Liver (tissue), 10 donors: ENCODE measurements at places on chromosomes 2 and 18. TPM values are rescaled to one million over a fixed set of nuclear protein-coding genes. Genes with fewer than 3 reads are reported as not detected.
A peak's percentile ranks its signal among the peaks of the same experiment; 100 is the strongest.

- H3K4me3 ChIP-seq: no peak overlapping the region
- H3K27ac ChIP-seq: no peak overlapping the region
- H3K36me3 ChIP-seq: no peaks in the 10 kb centered on the region
These were observed 60.5 kb downstream of the KLHL29 start for GRCh38 chr2:23445450-23445868.

DNA sequence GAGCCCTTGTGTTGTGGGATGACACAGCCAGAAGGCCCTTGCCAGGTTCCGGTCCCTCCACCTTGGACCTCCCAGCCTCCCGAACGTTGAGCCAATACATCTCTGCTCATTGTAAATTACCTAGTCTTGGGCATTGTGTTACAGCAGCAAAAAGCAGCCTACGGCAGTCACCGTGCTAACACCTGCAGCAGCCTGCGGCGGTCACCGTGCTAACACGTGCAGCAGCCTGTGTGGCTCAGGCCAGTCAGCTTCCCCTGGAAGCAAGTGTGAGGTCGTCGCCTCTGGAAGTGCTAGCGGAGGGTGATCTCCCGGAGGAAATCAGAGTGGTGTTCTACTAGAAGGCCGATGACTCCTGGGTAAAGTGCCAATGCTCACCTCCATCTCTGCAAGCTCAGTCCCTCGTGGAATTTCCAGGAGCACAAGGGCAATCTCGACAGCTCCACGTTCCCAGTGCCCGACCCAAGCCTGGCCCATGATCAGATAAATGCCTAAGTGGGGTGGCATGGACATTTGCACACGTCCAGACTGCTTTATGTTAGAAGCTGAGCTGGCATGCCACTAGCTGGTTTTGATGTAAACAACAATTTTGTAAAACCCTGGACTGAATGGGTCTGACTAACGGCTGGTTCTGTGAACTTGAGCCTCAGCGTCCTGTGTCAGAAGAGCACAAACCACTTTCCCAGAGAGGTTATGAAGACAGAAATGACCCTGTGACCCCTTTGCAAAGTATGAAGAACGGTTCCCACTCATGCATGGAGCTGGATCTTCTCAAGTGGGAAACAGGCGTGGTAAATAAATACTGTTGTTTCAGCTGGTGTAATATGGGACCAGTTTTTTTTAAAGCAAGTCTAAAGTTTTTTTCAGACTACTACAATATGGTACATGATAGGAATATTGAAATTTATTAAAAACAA lies 11.4 kb upstream of the CNDP1 start:
- H3K4me1 ChIP-seq: no peaks in the 10 kb centered on the region
- H3K4me3 ChIP-seq: no peak overlapping the region
- H3K27ac ChIP-seq: no peak overlapping the region
- no peaks in the 10 kb centered on the region for H3K27me3 ChIP-seq

GRCh38 chr18:62950246-62950645 lies 234.9 kb downstream of the PHLPP1 start:
- H3K4me3 ChIP-seq: no peak overlapping the region
- H3K27me3 ChIP-seq: no peaks in the 10 kb centered on the region
- DNase-seq: no peak
- no peaks in the 10 kb centered on the region for H3K4me1 ChIP-seq

- no peak overlapping the region for H3K4me3 ChIP-seq
- H3K27me3 ChIP-seq: no peaks in the 10 kb centered on the region
- H3K27ac ChIP-seq: no peak overlapping the region
- no peak for DNase-seq
- H3K4me1 ChIP-seq: peaks cover 3% of the 10 kb centered on the region
These were observed 170.2 kb downstream of the ZEB2 start for GRCh38 chr2:144349674-144350073.

DNA sequence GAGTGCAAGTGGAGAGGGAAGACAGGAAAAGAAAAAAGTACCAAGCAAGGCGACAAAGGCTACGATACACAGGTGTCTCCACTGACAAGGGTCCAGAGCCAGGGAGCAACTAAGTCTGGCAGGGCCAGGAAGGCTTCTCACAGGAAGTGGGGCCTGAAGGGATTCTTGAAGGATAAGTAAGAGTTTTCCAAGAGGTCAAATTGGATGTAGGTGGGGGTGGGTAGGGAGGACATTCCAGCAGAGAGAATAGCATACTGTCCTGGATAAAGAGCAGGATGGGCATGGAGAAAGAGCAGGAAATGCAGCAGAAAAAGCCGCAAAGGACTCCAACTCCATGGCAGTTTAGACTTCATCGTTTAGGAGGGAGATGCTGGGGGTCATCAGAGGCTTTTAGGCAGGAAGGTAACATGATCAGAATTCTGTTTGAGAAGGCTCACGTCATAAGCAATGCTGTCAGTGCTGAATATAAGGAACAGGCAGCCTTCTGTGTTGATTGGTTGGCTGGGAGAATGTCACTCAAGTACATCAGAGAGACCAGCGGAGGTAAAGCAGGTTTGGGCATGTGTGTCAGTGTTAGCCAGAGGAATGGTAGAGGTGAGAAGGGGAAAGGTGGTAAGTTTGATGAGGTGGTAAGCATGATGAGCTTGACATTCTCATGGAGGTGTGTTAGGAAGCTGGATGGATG lies 35.1 kb downstream of the ARHGAP25 start:
- no peaks in the 10 kb centered on the region for H3K36me3 ChIP-seq
- H3K4me1 ChIP-seq: peaks cover 9% of the 10 kb centered on the region
- H3K27me3 ChIP-seq: no peaks in the 10 kb centered on the region
- peak overlapping the region; percentile 42 for H3K27ac ChIP-seq

DNA sequence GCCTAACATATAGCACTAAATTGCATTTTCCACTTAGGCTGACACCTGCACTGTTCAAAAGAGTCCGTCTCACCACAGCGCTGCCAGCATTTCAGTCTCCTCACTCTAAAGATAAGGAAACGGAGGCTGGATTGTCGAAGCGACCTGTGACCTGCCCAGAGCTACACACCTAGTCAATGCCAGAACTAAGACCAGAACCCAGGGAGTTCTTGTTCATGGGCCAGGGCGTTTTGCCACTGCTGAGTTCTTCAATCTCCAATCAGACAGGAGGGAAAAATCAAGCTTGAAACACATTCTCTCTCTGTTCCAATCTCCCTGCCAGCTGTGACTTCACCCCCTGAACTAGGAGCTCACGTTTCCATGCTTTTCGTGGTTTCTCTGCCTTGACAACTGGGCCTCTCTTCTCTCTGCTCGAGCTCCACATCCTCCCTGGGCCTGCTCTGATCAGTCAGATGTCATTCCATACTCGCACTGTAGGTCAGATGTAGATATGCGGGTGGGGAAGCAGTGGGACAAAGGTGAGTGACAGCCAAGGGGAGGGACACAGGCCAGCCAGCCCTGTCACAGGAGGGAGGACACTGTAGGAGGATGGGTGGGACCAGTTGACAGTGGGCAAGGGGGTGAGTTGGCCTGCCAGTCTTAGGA lies 221.1 kb upstream of the SMAD2 start:
- no peaks in the 10 kb centered on the region for H3K27me3 ChIP-seq
- no peaks in the 10 kb centered on the region for H3K36me3 ChIP-seq
- DNase-seq: no peak
- H3K4me3 ChIP-seq: no peak overlapping the region
- H3K4me1 ChIP-seq: peaks cover 22% of the 10 kb centered on the region
- H3K27ac ChIP-seq: peak overlapping the region; percentile 54

DNA sequence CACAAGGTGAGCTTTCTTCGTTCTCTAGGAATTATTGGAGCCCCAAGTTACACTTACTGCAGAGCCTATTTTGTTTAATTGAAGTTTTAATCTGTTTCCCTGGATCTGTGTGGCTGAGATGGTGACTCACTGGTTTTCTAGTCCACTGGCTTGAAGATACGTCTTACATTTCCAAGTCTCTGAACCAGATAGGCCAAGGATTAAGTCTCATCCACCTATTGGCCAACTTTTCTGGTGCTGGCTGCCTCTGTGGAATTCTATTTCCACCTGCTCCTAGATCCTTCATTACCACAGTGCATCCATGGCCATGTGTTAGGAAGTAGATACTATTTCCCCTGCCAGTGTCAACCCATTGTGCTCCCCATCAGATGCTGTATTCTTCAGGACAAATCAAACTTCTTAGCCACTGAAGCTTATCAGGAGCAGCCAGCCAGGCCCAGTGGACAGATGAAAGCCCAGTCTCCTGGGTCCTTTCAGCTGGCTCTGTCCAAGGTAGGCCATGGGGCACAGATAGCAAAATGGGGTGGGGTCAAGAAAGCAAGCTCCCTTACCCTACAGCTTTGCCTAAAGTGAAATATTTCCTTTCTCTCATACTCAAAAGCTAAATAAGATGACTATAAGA lies 198.8 kb upstream of the TCF4 start:
- no peak overlapping the region for H3K27ac ChIP-seq
- no peaks in the 10 kb centered on the region for H3K27me3 ChIP-seq
- H3K4me1 ChIP-seq: no peaks in the 10 kb centered on the region
- H3K4me3 ChIP-seq: no peak overlapping the region
- H3K36me3 ChIP-seq: no peaks in the 10 kb centered on the region

DNA sequence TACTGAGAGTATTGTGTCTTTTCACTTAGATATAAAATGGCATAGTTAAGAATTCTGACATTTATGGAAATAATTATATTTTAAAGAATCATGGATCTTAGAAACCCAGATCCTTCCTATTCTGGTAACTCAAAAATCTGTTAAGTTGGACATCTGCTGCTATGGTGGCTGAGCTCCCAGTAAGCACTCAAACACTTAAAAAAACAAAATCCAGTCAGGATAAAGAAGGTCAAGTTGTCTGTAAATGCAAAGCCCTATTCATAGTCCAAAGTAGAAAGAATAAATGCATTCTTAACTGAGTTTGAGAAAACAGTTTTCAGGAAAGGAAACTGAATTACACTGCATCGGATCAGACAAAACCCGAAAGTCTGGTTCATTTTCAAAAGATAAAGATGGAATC lies 35.6 kb downstream of the EIF2AK3 start:
- DNase-seq: no peak
- no peak overlapping the region for H3K4me3 ChIP-seq
- H3K27ac ChIP-seq: no peak overlapping the region

DNA sequence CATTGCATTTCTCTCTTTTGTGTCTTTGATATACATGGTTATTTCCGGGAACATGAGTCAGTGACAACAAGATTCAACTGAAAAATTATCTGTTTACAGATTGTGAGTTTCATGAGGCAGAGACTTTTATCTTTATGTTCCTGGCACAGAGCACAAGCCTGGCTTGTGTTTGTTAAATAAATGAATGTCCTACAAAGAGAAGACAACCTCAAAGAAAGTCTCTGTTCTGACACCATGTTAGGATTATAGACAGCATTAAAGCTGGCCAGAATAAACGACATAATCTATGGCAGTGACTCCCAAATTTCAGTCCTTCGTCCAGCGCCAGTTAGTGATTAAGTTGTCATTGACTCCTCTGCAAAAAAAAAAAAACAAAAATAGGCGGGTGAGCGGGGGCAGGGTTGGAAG lies 97.4 kb upstream of the DNAJC10 start:
- no peak overlapping the region for H3K27ac ChIP-seq
- no peaks in the 10 kb centered on the region for H3K27me3 ChIP-seq
- DNase-seq: no peak

GRCh38 chr2:48227617-48228344 lies 302.2 kb upstream of the STON1 start:
- H3K27me3 ChIP-seq: no peaks in the 10 kb centered on the region
- H3K36me3 ChIP-seq: no peaks in the 10 kb centered on the region
- H3K27ac ChIP-seq: no peak overlapping the region
- no peak overlapping the region for H3K4me3 ChIP-seq
- no peak for DNase-seq

DNA sequence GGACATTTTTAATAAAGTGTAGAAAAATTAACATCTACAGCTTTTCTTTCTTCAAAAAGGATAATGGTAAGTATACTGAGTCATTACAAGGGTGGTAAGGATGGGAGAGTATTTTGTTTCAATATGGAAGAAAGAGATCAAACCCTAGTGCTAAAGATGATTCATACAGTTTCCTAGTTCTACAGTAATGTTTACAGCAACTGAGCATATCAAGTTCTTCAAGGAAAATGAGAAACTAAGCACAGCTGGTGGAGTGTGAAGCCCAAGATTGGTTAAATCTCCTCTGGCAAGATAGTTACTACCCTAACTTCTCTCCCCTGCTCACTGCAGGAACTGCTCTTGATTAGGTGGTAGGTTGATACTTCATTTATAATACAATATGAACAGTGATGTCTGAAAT lies 467.5 kb downstream of the XIRP2 start:
- no peak overlapping the region for H3K27ac ChIP-seq
- no peaks in the 10 kb centered on the region for H3K27me3 ChIP-seq
- H3K4me3 ChIP-seq: no peak overlapping the region
- no peaks in the 10 kb centered on the region for H3K4me1 ChIP-seq
- no peaks in the 10 kb centered on the region for H3K36me3 ChIP-seq
- no peak for DNase-seq

GRCh38 chr2:25366629-25367028 lies 24.9 kb upstream of the DNMT3A start:
- no peaks in the 10 kb centered on the region for H3K4me1 ChIP-seq
- DNase-seq: no peak
- no peaks in the 10 kb centered on the region for H3K36me3 ChIP-seq
- no peaks in the 10 kb centered on the region for H3K27me3 ChIP-seq

- no peaks in the 10 kb centered on the region for H3K27me3 ChIP-seq
- H3K27ac ChIP-seq: no peak overlapping the region
- no peak overlapping the region for H3K4me3 ChIP-seq
- no peaks in the 10 kb centered on the region for H3K4me1 ChIP-seq
- no peak for DNase-seq
- H3K36me3 ChIP-seq: no peaks in the 10 kb centered on the region
These were observed 206.8 kb downstream of the TXNL1 start for GRCh38 chr18:56431551-56431950.

DNA sequence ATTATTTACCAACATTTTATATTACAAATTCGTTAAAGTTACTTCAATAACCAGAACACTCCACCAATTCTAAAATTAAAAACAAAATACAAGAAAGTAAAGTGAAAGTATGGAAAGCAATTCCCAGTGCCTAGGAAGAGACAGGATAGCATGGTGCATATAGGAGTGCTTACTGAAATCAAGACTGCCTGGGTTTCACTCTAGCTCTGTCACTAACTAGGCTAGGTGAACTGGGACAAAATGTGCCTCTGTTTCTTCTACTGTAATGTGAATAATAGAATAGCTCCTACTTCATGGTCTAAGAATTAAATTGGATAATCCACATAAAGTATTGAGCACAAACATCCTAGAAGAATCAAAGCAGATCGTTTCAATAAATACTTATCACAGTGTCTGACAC lies 22.6 kb downstream of the STK17B start:
- no peaks in the 10 kb centered on the region for H3K27me3 ChIP-seq
- DNase-seq: no peak
- H3K27ac ChIP-seq: no peak overlapping the region
- no peak overlapping the region for H3K4me3 ChIP-seq
- no peaks in the 10 kb centered on the region for H3K36me3 ChIP-seq

Gene KCNF1
- total RNA-seq: not detected

Gene ALKAL2
- not detected for total RNA-seq

Gene HOXD4
- total RNA-seq: not detected

Gene BOK
- total RNA-seq: 30.5 TPM

Gene EIF2AK2
- 14.9 TPM for total RNA-seq
